ENCODE measurements at places on chromosomes 2 and 18.

DNA sequence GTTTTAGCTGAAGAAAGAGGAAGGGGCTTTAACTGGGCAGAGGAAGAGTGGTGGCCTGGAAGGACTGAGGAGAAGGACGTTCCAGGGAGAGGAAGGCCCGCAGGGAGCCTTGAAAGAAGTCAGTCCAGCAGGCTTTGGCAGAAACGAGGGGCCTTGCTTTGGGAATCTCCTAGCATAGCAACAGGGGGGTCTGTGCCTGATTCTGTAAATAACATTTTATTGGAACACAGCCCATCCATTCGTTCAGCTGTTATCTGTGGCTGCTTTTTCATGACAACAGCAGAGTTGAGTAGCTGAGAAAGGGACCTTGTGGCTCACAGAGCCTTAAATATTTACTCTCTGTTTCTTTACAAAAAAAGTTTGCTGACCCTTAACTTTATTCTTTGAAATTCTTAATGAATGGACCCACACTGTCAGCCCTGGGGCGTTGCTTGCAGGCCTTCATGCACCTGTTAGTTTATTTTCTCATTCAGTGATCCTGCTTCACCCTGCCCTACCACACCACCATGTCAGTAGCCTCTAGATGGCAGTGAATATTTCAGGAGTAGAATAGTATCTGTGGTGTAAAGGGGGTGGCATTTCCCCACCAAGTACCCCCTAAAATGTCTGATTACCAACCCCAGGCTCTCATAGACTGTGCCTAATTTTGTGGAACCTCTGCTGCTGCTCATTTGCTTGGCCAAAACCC is 61.0 kb downstream of the MGAT5 start:
- DNase-seq = no peak

GRCh38 chr18:31030574-31031278 is 11.8 kb downstream of the DSC3 start:
- DNase-seq = no peak

DNA sequence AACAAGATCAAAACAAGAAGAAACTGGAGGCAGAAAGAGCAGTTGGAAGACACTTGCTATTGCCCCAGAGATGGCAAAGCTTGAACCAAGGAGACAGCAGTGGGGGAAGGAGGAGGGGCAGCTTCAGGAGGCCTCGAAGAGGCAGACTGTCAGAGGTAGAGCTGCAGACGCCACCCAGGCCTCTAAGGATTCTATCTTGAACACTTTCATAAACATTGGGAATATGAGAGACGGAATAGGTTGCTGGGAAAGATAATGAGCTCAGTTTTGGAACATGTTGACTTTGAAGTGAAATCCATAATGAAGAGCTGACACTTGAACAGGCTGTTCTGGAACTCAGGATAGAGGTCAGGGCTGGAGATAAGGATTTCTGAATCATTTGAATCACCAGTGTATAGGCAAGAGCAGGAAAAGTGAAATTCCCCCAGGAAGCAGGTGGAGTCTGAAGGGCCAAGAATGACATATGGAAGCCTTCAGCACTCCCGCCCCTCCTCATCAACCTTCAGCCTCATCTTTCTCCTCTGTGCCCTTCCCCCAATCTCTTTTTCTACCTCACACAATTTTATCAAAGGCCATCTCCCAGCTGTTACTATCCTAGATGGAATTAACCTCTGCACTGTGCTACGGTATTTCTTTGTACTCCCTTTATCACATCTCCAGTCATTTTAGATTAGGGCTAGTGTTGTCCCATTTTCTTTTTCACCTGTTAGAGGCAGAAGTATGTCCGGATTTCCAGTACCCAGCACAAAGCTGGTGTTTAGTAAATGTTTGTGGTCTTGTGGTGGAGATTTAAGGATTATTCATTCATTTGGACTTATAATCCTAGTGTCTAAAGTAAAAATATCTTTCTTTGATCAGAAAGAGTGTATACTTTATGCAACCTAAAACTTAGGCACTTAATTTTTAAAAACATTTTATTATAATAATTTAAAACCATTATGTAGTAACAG is 47.5 kb upstream of the RTN4 start:
- no peak for DNase-seq

- no peak for DNase-seq
These were observed 69.7 kb upstream of the ZNF516 start for GRCh38 chr18:76564655-76565237.

- DNase-seq = no peak
These were observed 287.2 kb downstream of the CYP26B1 start for GRCh38 chr2:71860381-71860926.

GRCh38 chr2:219249203-219249980 is 3.7 kb upstream of the TUBA4B start:
- no peak for DNase-seq
